ENCODE measurements at places on chromosomes 1 and 21.

- DNase-seq, result no peak
Measured at GRCh38 chr1:96464522-96464921, 257.1 kb upstream of the PTBP2 start.

GRCh38 chr1:232682248-232682647, 52.3 kb upstream of the SIPA1L2 start:
- DNase-seq, result no peak

- DNase-seq, result no peak
Measured at GRCh38 chr21:34261841-34262468, 101.9 kb upstream of the KCNE2 start.

DNA sequence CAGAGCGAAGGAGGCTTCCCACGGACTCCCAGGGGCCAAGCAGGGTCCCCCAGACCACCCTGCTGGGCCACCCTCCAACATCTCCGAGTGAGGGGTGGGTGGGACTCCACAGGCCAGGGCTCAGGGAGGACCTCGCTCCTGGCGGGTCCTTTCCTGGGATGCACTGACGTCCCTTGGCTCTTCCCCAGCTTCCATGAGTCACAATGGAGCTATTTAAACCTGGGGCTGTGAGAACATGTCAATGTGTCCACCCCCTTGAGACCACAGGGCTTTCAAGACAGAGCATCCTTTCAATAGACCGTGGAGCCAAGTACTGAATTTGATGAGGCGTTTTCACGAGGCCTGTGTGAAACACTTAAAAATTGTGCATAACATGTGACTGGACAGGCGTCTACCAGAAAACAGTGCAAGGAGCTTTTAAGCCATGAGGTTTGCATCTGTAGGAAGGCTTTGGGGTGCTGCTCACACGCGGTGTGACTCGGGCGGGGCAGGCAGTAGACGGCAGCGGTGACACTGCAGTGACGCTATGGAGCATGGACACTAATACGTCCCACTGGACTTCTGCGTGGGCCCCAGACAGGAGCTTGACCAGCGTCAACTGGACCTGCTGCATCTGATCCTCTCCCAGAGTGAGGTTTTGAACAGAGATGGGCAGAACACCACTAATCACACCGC, 24.1 kb upstream of the NPHP4 start:
- DNase-seq, result no peak

DNA sequence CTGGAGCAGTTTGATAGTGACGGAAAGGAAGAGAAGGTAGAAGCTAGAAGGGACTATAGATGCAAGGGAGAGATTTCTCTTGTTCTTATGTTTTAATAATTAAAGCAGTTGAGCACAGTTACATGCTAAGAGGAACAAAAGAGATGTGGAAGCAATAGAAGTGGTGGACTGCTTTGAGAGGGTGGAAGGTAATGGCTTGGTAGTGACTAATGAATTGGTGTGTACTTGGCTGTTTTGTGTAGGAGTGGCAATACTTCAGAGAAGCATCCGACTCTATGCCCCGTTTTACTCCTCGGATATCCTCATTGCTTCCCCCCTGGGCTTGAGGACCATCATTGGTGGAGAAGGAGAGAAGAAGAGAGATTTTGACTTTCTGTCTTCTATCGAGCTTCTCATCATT, 12.8 kb downstream of the UTP25 start:
- no peak for DNase-seq

DNA sequence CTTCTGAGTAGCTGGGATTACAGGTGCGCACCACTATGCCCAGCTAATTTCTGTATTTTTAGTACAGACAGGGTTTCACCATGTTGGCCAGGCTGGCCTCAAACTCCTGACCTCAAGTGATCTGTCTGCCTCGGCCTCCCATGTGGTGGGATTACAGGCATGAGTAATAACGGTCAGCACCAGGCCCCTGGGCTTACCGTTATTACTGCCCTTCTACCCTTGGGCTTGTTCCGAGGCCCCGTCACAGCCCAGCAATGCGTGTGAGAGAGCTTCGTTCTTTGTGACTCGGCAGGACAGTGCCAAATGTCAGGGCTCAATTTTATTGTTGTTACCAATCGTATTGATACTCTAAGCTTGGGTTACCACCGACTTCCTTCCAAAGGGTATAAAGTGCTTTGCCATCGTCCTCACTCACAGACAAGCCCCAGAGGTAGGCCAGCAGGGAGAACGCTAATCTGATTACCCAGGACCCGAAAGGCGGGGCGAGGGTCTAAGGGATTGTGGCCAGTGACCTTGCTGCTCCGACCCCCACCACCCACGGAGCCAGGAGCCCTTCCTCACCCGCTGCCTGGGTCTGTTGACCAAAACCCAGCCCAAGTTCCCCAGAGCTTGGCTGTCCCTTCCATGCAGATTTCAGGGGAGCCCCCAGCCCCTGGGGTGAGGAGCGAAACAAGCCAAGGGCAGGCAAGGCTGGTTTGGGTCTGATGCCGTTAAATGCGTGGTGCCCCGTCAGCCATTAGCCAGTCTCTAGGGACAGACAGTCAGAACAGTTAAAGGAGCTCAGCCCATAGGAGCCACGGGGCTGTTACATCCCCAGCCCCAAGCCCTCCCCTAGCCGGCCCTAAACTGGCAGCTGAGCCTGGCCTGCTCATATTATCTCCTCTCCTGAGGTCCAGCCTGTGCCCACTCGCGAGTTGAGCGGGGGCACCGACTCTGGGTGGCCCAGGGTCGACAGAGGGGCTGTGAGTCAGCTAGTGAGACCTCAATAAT, 54.9 kb upstream of the CASZ1 start:
- DNase-seq, result no peak

Data from DMS 273 treated with DMSO at 0.1 percent for 48 hours (cell line).